ENCODE measurements at places on chromosomes 1 and 21.

- DNase-seq, result no peak
Measured at GRCh38 chr1:87182611-87183010, 146.1 kb upstream of the LMO4 start.

- DNase-seq, result no peak
Measured at GRCh38 chr1:44293761-44294315, 61.2 kb downstream of the ERI3 start.

- DNase-seq, result no peak
Measured at GRCh38 chr1:8120693-8121260, 94.7 kb upstream of the ERRFI1 start.

- DNase-seq, result no peak
Measured at GRCh38 chr1:223330466-223330865, 33.5 kb downstream of the SUSD4 start.

- no peak for DNase-seq
Measured at GRCh38 chr1:29860056-29860455, 623.7 kb downstream of the PTPRU start.

GRCh38 chr1:168348146-168348709 is 67.6 kb downstream of the TBX19 start:
- DNase-seq, result no peak

DNA sequence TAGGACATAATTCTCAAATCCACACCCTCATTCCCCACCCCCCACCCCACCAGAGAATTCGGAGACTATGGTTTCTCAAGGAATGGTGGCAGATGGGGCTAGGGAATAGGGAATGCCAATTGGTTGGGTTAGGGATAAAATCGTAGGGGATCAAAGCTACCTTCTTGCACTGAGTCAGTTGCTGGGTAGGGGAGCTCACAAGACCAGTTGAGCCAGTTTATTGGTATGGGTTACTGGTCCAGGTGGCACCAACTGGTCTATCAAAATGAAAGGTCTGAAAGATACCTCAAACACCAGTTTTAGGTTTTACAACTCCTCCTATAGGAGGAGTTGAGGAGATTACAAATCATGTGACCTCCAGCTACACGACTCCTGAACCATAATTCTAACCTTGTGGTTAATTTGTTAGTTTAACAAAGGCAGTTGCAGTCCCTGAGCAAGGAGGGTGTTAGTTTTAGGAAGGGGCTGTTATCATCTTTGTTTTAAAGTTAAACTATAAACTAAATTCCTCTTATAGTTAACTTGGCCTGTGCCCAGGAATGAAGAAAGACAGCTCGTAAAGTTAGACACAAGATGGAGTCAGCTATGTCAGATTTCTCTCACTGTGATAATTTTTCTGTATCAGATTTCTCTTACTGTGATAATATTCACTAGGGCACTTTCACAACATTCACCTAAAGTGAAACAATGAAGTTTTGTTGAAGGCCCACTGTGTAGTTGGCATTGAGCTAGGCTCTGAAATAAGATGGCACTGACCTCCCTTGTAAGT is 2.5 kb downstream of the SHISAL2A start:
- peak; percentile 64 for DNase-seq

- no peak for DNase-seq
Measured at GRCh38 chr1:47898133-47898845, 98.9 kb downstream of the TRABD2B start.

GRCh38 chr1:55825461-55825860 is 610.3 kb upstream of the USP24 start:
- DNase-seq, result no peak

DNA sequence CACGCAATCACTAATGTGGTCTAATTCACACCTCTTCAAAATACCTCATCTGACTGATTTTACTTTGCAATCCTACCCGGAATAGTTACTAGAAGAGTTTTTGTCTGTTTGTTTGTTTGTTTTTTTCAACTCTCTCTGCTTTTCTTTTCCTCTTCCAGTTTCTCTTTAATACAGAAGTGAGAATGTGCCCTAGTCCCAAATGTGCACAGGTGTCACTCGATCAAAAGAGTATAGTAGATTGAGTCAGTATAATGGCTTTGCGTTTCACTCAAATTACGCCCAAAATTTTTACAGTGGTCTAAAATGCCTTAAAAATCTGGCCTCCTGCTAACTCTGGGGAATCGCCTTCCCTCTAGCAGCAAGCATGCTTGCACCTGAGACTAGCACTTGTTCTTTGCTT is 1536.8 kb downstream of the KCNT2 start:
- DNase-seq, result no peak

GRCh38 chr1:84836145-84836544 is 56.9 kb downstream of the LPAR3 start:
- no peak for DNase-seq

GRCh38 chr21:35603494-35603893 is 456.8 kb downstream of the SETD4 start:
- DNase-seq, result no peak

DNA sequence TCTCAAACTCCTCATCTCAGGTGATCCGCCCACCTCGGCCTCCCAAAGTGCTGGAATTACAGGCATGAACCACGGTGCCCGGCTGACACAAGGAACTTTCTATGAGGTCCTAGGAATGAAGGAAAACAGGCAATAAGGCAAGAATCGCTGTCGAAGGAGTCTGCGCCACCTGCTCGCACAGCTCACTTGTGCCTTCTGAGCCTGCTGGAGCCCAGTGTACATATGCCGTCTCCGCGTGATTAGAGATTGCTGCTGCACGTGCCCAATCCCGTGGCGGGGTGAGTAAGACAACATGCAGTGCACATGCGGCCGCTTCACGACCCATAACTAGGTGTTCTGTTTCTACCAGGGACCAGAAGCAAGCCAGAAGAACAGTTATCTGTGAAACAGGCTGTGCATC is 24.3 kb downstream of the H3-3A start:
- DNase-seq, result no peak

DNA sequence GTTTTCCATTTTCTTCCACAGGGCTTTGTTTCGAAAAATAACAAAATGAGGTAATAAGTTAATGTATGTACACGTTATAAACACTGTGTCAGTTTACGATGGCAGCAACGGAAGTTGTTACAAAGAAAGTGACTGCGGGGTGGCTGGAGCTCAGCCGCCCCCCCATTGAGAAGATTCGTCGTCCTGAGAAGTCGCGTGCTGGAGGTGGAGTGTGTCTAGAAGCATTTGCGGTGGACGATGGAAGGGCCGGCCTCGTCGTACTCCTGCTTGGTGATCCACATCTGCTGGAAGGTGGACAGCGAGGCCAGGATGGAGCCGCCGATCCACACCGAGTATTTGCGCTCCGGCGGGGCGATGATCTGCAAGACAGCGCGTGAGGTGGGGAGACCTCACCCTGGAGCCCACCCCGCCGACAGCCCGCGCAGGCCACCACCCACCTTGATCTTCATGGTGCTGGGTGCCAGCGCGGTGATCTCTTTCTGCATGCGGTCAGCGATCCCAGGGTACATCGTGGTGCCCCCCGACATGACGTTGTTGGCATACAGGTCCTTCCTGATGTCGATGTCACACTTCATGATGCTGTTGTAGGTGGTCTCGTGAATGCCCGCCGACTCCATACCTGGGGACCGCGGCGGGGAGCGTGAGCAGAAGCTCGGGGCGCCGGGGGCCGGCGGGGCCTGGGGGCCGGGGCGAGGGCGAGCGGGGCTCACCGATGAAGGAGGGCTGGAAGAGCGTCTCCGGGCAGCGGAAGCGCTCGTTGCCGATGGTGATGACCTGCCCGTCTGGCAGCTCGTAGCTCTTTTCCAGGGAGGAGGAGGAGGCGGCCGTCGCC is 2.4 kb downstream of the ACTA1 start:
- DNase-seq, result no peak

DNA sequence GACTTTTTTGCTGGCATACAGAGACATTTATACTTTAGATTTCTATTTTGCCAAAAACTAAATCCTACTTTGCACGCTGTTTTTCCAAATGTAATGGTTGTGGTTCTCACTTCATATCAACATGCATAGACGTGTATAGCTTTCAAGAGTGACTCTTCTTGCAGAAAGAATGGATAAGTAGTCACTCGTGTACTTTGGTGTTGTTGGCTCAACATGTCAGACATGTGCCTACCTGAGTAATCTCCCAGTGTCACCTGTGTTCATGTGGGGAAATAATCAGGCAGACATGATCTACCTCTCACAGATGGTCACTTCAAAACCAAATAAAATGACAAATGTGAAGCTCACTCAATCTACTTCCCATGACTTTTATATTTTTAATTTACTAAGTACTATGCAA is 73.1 kb downstream of the GPR88 start:
- DNase-seq, result no peak

DNA sequence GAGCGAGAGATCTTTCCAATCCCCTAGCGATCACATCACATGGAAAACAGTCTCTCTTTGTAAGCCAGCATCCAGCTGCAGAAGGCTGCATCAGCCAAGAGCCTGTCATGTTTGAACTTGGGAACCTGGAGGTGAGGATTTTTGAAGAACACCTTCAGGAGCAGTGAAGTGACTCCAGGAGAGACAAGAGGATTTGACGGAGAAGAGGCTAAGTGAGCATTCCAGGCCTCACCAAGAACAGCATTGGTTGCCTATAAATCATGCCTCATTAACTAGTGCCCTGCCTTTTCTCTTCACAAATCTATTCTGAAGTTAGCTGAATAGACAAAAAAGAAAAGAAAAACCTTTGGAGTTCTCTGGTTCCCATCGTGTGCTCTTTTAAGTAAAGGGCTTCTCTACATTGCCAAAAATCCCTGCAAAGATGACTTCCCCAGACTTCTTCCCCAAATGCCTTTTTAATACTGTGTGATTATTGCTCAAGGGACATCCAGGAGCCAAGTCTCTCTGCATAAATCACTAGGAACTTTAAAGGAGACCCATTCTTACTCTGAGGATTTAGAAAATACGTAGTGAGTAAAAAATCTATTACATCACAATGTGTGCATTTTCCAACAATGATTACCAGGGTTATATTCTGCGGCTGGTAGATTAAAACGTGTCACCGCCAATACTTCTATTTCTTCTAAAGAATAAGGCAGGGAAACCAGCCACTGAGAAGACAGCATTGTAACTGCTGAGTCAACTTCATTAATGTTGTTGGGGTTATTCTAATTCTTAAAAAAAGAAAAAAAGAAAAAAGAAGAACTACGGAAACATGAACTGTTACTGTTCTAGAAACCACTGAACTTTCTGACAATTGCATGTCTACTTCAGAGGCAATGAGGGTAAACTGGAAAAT is 95.2 kb downstream of the KIF14 start:
- DNase-seq, result no peak

DNA sequence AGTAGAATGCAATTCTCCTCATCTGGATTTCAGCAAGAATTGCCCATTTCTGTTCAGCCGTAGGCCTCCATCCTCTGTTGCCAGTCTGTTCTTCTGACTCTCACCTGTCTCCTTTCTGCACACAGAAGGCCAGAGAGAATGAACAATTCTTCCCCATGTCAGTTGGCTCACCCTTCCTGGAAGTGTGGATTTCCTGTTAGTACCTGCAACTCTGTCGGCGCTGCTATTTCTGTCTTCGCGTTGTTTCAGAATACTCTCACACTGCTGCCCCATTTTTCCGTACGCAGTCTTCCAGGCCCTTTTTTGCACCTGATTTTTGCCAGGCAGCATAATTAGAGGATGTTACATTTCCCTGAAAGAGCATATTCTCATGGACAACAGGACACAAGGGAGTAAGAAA is 200.7 kb downstream of the FGGY start:
- no peak for DNase-seq

DNA sequence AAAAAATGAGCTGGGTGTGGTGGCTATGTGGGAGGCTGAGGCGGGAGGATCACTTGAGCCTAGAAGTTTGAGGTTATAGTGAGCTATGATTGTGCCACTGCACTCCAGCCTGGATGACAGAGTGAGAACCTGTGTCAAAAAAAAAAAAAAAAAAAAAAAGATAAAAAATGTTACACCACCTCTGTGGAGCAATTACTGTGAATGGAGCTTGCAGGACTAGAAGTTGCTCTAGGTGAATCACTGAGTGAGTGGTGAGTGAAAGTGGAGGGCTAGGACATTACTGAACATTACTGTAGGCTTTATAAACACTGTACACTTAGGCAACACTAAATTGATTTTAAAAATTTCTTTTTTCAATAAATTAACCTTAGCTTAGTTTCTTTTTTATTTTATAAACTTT is 21.9 kb downstream of the TLCD4 start:
- DNase-seq, result no peak

DNA sequence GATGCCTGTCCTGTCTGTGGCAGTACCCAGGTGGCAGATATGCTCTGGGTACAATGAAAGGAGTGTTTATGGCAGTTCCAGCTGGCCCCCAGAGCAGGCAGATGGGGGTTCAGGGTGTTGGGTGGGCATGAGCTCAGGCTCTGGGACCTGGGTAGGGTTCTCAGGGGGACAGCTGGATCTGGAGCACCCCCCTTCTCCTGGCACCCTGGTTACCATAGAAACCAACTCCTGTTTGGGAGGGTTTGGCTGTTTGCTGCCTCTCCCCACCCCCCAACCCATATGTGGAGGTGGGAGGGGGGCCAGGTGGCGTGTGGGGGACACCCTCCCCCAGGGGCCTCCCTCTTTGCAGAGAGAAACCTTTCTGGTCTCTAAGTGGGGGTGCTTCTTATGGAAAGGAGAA is 7.1 kb downstream of the FOXO6 start:
- DNase-seq, result no peak

GRCh38 chr1:8362701-8363101 is 44.8 kb downstream of the SLC45A1 start:
- DNase-seq, result no peak

DNA sequence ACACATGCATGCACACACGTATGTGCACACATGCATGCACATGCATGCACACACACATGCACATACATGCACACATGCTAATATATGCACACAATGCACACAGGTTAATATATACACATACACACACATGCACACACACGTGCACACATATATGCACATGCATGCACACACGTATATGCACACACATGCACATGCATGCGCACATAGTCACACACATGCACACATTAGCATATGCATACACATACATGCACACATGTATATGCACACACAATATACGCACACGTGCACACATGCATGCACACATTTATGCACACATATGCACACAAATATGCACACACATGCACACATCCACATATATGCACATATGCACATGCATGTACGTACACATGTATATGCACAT is 506.8 kb downstream of the MATN1 start:
- no peak for DNase-seq

- no peak for DNase-seq
Measured at GRCh38 chr1:15259622-15260007, 12.6 kb downstream of the FHAD1 start.

DNA sequence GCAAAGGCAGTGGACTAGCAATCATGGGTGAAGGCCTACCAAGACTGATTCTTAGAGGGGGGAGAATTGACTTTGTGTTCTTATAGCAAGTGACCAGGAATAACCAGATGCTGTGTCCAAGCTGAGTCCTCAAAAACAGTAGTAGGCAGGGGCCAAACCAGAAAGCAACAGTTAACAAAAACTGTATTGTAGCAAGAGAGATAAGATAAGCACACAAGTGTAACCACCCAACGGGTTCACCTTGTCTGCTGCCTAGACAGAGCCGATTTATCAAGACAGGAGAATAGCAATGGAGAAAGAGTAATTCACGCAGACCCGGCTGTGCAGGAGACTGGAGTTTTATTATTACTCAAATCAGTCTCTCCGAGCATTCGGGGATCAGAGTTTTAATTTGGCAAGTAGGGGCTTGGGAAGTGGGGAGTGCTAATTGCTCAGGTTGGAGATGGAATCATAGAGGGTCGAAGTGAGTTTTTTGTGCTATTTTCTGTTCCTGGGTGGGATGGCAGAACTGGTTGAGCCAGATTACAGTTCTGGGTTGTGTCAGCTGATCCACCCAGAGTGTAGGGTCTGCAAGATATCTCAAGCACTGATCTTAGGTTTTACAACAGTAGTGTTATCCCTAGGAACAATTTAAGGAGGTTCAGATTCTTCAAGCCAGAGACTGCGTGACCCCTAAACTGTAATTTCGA is 8.3 kb upstream of the CSRP1 start:
- no peak for DNase-seq

GRCh38 chr21:42225571-42226155 is 6.7 kb downstream of the ABCG1 start:
- no peak for DNase-seq

Data from CD4-positive, alpha-beta T cell treated with Interferon alpha-2 for 1 hour (primary cell).